Activated CD4-positive, alpha-beta memory T cell treated with anti-CD3 and anti-CD28 coated beads for 36 hours (primary cell): ENCODE measurements at places on chromosomes 5 and 9. TPM values are rescaled to one million over a fixed set of nuclear protein-coding genes. Genes with fewer than 3 reads are reported as not detected.

The GPBP1 gene
- total RNA-seq, result 94.1 TPM

The IL3 gene
- 23.1 TPM for total RNA-seq

The LHX3 gene
- total RNA-seq, result not detected

The PALM2AKAP2 gene
- 0.36 TPM for total RNA-seq

The SPINK6 gene
- not detected for total RNA-seq

The NR4A3 gene
- total RNA-seq, result 11.9 TPM

The CNTRL gene
- total RNA-seq, result 60.0 TPM

The CEL gene
- total RNA-seq, result 0.88 TPM

The F2RL2 gene
- total RNA-seq, result not detected

The PKN3 gene
- 11.4 TPM for total RNA-seq

The ZNF658 gene
- 3.1 TPM for total RNA-seq

The PCDHA4 gene
- total RNA-seq, result not detected

The SPATA31A3 gene
- not detected for total RNA-seq

The RNF208 gene
- 3.4 TPM for total RNA-seq

The PPP6C gene
- total RNA-seq, result 46.7 TPM

The GPR21 gene
- total RNA-seq, result 0.31 TPM

The SEMA6A gene
- total RNA-seq, result not detected

The PIP5K1B gene
- total RNA-seq, result 1.1 TPM

The MYOT gene
- not detected for total RNA-seq

The NKD2 gene
- total RNA-seq, result 0.41 TPM
